ENCODE measurements at places on chromosomes 4 and X.
A peak's percentile ranks its signal among the peaks of the same experiment; 100 is the strongest.

DNA sequence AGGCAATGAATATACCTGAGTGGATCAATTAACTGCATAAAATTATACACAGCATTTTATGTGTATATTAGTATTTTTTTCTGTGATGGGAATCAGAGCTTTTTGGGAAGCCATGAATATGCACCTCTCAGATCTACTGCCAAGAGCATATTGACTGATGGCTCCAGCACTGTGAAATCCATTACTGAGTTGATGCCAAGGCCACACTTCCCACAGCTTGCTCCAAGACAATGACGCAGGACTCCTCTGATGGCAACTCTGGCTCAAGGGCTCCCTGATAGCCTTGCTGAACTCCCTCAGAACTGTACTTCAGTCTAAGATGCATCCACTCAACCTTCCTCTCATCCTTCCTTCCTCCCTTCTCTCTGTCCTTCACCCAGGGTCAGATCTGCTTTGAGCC lies 82.7 kb downstream of the OTC start:
- DNase-seq: no peak

- no peak for DNase-seq
These were observed 51.9 kb upstream of the XIAP start for GRCh38 chrX:123807835-123808416.

- DNase-seq: no peak
These were observed 24.9 kb upstream of the AMOT start for GRCh38 chrX:112865464-112866025.

DNA sequence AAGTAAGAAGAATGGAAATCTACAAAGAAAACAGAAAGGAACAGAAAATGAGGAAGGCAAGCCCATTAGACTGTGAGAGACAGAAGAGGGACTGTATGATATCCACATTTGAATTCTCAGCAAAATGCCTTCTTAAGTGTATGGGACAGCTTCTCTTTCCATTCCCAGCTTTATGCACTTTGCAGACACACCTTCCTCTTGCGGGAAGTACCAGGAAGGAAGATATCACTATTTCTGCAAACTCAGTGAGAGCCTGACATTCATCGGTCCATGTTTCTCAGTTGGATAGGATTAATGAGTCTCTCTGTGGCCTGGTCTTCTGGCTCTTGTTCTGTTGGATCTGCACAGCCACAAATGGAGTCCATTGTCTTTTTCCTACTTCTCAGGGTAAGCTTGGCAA lies 31.6 kb upstream of the DHX15 start:
- no peak for DNase-seq

DNA sequence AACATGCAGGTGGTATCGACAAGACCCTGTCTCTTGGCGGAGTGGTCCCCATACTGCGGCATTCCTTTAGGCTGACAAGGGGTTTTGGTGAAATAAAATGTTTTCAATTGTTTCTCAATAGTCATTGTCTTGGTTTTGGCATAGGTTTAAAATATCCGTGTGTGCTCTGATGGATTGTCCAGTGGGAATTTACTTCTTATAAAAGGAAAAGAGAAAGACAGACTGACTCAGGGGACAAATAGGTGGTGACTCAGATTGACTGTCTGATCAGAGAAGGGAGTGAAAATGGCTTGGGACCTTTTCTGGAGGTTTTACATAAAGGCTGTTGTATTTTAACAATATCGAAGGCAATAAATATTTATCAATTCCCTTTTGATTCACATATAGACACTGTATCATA lies 129.8 kb downstream of the SORBS2 start:
- DNase-seq: no peak

DNA sequence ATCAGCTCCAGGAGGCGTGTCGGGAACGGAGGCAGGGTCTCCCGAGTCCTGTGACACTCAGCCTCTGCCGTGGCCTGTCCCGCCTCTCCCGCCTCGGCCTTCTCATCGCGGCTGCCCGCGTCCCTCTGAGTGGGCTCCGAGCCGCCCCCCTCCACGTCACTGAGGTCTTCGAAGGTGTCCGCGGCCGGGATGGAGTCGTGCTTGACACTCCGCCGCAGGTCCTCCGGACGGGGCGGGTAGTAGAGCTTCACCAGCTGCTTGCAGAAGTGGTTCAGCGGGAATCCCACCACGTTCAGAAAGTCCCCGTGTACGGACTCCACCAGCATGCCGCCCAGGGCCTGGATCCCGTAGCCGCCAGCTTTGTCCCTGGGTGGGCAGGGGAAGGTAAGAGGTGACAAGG lies 25.0 kb downstream of the ASMTL start:
- DNase-seq: no peak

GRCh38 chr4:133152330-133152821 lies 3.3 kb downstream of the PCDH10 start:
- DNase-seq: peak; percentile 35

GRCh38 chr4:33485111-33485510 lies 2759.2 kb downstream of the ARAP2 start:
- no peak for DNase-seq

DNA sequence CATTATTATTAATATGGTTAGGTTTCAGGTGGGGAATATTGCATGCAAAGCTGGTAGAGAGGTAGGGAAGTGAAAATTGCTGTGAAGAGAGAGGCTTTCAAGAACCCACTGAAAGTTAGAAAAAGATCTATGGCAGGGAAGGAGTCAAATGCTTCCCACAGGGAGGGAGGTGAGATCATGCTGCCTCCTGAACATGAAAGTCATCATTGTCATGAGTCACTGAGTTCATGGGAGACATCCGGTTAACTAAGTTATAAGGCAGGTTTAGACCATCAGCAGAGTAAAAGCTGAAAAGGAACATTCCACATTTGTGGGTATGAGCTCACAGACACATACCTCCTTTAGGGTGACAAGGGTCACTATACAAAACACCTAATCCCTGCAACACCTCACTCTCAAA lies 16.2 kb downstream of the GATB start:
- DNase-seq: no peak

DNA sequence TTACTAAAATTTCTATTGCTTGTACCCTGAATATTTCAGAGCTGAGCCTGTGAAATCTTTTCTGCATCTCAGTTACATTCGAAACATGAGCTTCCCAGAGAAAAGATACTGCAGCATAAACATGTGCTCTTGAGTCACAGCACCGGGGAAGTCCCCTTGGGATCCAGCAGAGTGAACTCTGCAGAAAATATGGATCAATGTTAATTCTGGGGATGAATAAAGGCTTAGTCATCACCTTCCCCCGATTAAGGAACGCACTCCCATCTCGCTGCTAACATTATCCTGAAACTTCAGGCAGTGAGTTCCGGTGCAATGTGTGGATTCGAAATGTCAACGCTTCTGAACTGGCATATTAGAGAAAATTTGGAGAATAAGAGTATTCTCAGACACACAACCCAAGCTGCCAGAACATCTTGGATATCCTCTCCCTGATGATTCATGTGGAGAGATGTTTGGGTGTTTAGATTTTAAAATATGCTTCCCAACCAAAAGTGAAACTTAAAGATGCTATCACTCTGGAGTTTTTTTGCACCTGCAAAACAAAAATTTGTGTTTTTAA lies 90.8 kb downstream of the IRF2 start:
- no peak for DNase-seq

GRCh38 chr4:10696253-10696652 lies 11.7 kb upstream of the CLNK start:
- no peak for DNase-seq

- no peak for DNase-seq
These were observed 14.9 kb downstream of the USP26 start for GRCh38 chrX:133081990-133082389.

- peak; percentile 34 for DNase-seq
These were observed 126.9 kb upstream of the GPRIN3 start for GRCh38 chr4:89434364-89434988.

GRCh38 chr4:182743815-182744214 lies 173.4 kb downstream of the DCTD start:
- DNase-seq: no peak

GRCh38 chr4:183635321-183635720 lies 23.7 kb downstream of the RWDD4 start:
- no peak for DNase-seq

GRCh38 chrX:18973527-18974192 lies 10.3 kb downstream of the PHKA2 start:
- DNase-seq: no peak

- no peak for DNase-seq
These were observed 60.5 kb upstream of the UGT8 start for GRCh38 chr4:114538012-114538617.

DNA sequence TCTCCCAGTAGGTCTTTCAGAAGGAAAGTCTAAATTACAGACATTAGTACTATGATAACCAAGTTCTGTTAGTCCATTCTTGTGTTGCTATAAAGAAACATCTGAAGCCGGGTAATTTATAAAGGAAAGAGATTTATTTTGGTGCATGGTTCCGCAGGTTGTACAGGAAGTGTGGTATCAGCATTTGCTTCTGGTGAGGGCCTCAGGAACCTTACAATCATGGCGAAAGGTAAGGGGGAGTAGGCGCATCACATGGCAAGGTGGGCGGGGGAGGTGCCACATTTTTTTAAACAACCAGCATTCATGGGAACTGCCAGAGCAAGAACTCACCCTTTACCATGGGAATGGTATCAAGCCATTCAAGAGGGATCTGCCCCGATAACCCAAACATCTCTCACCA lies 26.2 kb upstream of the USP46 start:
- DNase-seq: no peak

- DNase-seq: no peak
These were observed 315.2 kb downstream of the PCDH10 start for GRCh38 chr4:133464311-133464710.

GRCh38 chr4:74618659-74619058 lies 173.7 kb downstream of the AREG start:
- no peak for DNase-seq

GRCh38 chr4:128338634-128339355 lies 51.2 kb upstream of the PGRMC2 start:
- no peak for DNase-seq
